ENCODE measurements at places on chromosomes 4 and X.

DNA sequence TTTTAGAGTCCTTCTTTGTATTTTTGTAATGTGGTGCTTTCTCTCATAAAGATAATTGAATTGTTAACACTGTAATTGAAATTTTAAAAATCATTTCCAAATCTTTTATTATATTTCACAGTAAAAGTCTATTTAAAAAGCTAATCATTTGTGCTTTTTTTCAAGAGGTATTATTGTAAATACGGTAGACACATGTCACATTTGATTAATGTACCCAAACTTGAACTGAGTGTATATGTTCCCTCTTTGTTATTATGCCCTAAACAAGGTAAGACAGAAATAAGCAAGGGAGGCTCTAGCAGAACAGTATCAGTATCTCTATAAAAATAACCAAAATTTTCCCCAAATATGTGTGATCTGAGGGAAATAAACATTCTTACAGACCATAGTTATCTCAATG lies 21.5 kb upstream of the LARP1B start:
- no peak for DNase-seq

DNA sequence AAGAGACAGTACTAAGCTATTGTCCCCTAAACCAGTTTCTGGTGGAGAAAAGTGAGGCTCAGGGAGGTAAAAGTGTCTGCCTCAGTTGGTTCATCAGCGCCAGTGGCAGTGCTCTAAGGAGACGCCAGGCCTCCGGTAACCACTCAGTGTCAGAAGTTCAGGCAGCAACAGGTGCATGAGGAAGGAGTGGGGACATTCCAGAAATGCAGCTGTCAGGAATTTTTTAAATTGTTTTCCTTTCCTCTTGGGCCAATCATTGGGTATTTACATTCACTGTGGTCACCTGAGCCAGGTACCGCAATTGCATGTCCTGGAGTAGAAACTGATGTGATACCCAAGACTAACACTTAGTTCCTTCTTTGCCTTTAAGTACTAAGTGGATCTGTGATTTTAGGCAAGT lies 40.2 kb upstream of the HS3ST1 start:
- no peak for DNase-seq

DNA sequence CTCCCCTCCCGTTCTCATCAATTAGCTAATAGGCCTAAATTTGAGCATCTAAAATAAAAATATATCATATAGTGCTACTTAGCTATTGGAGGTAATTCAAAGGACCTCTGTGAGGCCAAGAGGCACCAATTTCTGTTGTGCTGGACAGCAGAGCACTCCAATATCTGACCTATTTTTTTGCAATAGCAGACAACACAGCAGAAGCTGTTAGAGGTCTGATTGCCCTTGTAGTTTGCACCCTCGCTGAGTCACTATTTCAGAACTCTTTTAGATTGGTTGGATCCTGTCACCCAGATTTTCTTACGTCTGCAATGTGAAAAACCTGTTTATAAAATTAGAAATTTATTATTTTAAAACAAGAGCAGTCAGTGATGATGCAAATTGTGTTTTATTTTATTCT lies 184.1 kb downstream of the CEP135 start:
- no peak for DNase-seq

DNA sequence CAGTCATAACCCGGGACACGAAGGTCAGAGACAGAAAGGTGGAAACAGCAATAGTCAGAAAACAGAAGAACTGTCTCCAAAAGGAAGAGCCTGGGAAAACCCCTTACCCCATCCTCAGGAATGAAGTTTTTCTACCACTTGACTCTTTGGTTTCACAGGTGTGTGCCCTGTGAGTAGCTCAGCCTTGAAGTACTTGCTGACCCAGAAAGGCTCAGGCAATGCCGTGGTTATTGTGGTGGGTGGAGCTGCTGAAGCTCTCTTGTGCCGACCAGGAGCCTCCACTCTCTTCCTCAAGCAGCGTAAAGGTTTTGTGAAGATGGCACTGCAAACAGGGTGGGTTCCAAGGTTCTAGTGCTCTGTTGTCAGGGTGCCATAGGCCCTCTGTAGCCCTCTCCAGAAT lies 24.4 kb downstream of the DGAT2L6 start:
- DNase-seq: no peak

- no peak for DNase-seq
Measured at GRCh38 chr4:797066-797465, 28.9 kb downstream of the CPLX1 start.

DNA sequence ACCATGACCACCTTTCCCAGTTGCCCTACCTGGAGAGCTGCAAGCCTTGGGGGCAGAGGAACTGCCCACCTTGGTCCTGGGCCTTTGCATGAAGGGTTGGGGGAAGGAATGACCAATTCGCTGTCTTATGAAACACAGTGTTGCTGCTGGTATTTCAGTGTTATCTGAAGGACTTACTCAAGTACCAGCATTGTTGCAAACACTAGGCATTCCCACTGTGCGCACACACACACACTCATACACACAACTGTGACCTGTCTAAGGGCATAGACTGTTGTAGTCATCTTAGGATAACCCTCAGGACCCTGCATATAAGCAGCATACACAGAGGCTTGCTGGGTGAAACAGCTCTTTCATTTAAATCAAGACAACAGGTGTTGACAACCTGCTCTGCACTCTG lies 210.9 kb downstream of the EVC2 start:
- DNase-seq: no peak

DNA sequence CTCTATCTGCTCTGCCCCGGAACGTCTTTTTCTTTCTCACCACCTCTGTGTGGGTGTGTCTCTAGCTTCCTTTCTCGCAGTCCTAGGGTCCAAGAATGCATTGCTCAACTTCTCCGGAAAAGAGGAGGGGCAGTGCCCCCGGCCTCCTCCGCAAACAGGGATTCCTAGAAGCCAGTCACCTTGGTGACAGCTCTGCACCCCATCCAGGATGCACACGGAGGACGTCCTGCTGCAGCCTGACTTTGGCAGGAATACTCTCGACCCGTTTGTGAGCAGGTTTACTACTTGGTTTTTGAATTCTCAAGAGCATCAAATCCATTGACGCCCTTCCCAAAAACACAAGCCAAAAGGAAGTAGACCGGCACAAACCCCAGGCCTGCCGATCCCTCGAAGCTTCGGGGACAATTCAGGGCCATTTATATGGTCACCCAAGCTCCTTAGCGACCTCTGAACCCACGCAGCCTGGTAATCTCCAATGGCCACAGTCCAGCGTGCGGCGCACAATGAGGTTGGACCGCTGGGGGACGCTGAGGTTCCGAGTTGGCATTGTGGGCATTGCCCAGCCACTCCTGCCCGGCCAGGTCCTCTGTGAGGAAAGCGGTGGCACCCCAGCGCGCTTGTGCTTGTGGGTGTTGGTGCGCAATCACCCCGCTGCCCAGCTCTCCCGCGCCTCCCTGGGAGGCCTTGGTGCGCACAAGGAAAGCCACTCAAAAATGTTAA lies 9.8 kb downstream of the NKX3-2 start:
- no peak for DNase-seq

All from stimulated activated CD4-positive, alpha-beta T cell treated with anti-CD3 and anti-CD28 coated beads, Interleukin-4, amount 100 ng/mL, for 4 hours (primary cell).